ENCODE measurements at places on chromosomes 2 and 18.

GRCh38 chr2:144798034-144798433 lies 278.1 kb upstream of the ZEB2 start:
- DNase-seq = no peak

DNA sequence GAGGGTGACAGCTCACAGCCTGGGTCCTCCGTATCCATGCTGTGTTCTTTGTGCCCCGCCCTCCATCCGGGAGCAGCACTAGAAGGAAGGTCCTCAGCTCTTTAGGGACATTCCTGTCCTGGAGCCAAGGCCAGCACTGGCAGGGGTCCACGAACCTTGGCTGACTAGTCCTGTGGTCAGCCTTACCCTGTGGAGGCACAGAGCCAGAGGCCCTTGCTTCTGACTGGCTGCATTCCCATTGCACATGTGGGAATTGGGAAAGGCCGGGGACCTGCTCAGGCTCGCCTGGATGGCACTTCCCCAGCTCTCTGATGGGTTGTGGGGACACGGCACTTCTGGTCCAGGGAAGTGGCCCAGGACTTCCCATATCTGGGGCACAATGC lies 24.9 kb upstream of the RHOB start:
- peak; percentile 90 for DNase-seq

DNA sequence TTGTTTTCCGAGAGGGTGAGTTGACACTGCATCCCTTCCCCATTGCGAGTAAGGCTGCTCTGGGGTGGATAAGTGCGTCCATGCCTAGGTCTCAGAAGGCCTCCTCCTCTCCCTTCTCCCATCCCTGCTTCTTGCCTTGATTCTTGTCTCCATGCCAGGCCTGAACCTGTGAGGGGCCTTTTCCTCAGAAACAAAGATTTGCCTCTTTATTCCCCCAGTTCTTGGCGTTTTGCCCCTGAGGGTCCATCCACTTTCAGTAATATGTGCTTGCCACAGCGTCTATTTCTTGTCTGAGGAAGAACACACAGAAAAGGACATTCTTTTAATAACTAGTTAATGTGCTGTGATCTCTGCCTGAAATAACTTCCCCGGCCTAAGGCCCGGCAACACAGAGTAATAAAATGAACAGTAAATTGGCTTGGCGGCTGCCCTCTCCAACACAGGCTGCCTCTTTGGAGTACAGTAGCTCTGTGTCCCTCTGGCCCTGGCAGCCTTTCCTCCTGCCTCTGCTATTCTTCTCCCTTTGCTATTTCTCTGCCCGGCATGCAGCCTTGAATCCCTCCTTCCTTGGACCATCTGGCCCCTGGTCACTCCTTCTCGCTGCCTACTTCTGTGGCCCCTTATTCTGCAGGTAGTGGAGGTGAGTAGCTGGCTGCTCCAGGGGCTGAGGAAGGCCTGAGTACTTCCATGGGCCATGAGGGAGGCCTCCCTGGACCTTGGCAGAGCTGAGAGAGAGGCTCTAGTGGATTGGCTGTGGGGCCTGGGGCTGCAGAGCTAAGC lies 4.4 kb downstream of the EHD3 start:
- no peak for DNase-seq

DNA sequence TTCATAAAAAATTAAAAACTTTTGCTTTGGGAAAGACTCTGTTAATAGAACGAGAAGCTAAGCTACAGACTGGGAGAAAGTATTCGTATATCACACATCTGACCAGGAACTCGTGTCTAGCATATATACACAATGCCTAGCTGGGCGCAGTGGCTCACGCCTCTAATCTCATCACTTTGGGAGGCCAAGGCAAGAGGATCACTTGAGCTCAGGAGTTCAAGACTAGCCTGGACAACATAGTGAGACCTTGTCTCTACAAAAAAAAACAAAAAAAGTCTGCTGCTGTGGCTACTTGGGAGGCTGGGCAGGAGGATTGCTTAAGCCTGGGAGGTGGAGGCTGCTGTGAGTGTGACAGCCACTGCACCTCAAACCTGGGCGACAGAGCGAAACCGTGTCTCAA lies 46.6 kb downstream of the EPB41L5 start:
- DNase-seq = no peak

DNA sequence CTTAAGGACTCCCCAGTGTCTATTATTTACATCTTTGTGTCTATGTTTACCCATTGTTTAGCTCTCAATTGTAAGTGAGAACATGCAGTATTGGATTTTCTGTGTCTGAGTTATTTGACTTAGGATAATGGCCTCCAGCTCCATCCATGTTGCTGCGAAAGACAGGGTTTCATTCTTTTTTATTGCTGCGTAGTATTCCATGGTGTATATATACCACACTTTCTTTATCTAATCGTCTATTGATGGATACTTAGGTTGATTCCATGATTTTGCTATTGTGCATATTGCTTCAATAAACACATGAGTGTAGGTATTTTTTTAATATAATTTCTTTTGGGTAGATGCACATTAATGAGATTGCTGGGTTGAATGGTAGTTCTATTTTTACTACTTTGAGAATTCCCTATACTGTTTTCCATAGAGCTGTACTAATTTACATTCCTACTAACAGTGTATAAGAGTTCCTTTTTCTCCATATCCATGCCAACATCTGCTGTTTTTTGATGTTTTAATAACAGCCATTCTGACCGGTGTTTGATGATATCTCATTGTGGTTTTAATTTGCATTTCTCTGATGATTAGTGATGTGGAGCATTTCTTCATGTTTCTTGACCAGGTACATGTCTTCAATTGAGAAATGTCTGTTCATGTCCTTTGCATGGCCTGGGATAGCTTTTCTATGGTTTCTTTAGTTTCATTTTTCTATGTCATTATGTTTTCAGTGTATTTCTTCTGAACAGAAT lies 21.8 kb downstream of the MTCL1 start:
- no peak for DNase-seq

DNA sequence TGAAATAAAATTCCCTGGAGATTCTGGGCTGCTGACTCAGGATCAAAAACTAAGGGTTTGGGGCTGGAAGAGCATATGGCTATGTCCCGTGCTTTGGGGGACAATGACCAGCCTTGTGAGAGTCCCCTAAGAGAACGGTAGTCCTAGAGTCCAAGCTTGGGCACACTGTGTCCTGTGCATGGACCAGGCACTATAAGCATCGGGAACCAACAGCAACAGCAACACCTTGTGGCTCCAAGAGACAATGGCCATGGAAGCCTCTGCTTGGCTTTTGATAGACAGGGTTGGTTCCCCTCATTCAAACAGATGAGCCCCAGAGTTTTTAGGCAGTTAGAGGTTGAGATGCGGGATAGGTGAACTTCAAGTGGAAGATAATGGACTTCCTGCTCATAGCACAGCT lies 294.4 kb upstream of the CHAC2 start:
- no peak for DNase-seq

GRCh38 chr2:37324536-37324785 lies 172 bp downstream of the PRKD3 start:
- DNase-seq = no peak

DNA sequence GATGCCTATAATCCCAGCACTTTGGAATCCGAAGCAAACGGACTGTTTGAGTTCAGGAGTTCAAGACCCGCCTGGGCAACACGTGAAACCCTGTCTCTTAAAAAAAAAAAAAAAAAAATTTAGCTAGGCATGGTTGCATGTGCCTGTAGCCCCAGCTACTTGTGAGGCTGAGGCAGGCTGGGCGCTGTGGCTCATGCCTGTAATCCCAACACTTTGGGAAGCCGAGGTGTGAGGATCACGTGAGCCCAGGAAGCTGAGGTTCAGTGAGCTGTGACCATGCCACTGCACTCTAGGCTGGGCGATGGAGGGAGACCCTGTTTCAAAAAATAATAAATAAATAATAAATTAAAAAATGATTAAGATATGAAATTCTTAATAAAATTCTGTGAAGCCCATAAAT lies 9.0 kb upstream of the STRN start:
- DNase-seq = no peak

- DNase-seq = no peak
Measured at GRCh38 chr2:123783164-123783563, 241.9 kb upstream of the CNTNAP5 start.

- no peak for DNase-seq
Measured at GRCh38 chr2:29246383-29247300, 131.4 kb downstream of the CLIP4 start.

GRCh38 chr2:12302691-12303090 lies 414.0 kb upstream of the TRIB2 start:
- DNase-seq = no peak
